ENCODE measurements at places on chromosomes 4 and X.
A peak's percentile ranks its signal among the peaks of the same experiment; 100 is the strongest.

DNA sequence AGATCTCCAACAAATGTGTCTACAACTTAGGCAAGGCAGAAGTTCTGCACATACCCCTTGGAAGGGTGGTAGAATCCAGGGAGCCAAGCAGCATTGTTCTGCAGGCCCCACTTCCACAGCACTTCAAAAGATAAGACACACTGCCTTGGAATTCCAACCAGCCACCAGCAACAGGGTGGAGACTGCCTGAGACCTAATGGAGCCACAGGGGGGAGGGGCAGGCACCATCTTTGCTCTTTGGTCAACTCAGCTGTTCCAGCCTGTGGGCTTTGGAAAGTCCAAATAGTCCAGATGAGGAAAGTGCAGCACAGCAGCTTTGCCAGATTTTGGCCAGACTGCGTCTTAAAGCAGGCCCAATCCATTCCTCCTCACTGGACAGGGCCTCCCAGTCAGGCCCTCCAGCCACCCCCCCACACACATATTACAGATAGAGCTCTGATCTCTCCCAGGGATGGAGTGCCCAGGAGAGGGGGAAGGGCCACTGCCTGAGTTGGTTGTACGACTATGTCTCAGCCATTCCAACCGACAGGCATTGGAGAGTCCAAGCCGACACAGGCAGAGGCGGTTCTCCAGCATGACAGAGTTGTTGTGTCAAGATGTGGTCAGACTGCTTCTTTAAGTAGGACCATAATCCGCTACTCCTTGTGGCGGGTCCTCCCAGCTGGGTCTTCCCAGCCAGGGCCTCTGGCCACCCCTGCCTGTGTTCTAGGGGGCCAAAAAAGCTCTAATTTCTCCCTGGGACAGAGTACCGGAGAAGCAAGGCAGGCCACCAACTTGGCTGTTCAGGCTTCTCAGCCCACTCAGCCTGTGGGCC, 42.5 kb upstream of the ANTXR2 start:
- H3K36me3 ChIP-seq = no peaks in the 10 kb centered on the region
- no peak overlapping the region for H3K27ac ChIP-seq
- no peaks in the 10 kb centered on the region for H3K27me3 ChIP-seq
- no peak overlapping the region for H3K4me3 ChIP-seq

DNA sequence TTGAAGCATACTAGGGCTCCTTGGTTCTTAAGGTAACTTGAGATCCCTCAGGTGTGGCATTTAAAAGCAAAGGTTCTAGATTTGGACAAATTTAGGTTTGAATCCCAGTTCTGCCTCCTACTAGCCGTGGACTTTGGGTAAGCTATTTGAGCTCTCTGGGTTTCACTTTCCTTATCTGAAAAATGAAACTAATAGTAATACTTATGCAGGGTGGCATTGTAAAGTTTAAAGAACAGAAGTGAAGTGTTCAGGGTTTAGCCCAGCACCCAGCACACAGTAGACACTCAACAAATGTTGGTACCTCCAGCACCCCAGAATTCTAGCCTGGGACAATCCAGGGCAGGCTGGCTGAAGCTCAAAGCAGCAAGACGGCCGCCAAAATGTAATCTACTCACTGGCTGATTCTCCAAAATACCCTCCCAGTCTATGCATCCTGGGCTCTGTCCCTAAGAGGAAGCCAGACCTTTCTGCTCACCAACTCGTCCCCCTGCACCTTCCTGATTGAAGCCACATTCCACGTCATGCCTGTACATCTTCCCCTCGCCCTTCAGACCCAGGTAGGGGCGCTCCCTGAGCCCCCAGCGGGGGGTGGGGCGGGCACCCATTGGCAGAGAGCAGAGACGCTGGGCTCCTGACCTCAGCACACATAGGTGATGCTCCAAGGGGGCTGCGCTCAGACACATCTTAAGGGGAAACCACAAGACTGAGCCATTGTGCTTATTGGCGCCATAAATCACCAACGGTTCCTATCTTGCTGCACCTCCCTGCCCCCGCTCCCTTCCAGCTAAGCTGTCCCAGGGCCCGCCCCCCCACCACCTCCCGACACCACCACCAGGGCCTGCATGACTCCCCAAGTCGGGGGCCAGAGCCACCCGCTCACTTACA, 160.6 kb downstream of the BCOR start:
- H3K4me1 ChIP-seq = no peaks in the 10 kb centered on the region
- H3K4me3 ChIP-seq = no peak overlapping the region
- no peaks in the 10 kb centered on the region for H3K27me3 ChIP-seq
- DNase-seq = no peak

DNA sequence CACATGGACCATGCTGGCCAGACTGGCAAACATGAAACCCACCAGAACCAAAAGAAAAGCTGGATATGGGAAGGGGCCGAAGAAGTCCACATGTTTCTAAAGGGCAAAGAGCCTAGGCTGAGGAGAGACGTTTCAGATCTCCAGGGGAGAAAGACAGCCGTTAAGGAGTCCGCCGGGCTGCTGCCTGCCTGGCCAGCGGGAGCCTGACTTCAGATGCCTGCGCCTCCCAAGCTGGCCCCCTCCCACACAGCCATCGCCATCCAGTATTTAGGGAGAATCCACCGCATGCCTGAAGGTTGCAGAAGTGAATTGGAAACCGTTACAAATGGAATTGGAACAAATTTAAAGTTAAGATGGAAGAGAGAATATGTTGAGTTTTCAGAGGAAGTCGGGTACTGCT, 2.9 kb downstream of the TBL1X start:
- no peak overlapping the region for H3K27ac ChIP-seq
- no peaks in the 10 kb centered on the region for H3K27me3 ChIP-seq
- H3K36me3 ChIP-seq = no peaks in the 10 kb centered on the region
- H3K4me3 ChIP-seq = no peak overlapping the region
- H3K4me1 ChIP-seq = peaks cover 35% of the 10 kb centered on the region

- H3K27ac ChIP-seq = no peak overlapping the region
- H3K36me3 ChIP-seq = no peaks in the 10 kb centered on the region
- no peaks in the 10 kb centered on the region for H3K27me3 ChIP-seq
- no peaks in the 10 kb centered on the region for H3K4me1 ChIP-seq
- H3K4me3 ChIP-seq = no peak overlapping the region
- DNase-seq = no peak
Observed at GRCh38 chrX:117002981-117003380, 540.2 kb upstream of the CT83 start.

DNA sequence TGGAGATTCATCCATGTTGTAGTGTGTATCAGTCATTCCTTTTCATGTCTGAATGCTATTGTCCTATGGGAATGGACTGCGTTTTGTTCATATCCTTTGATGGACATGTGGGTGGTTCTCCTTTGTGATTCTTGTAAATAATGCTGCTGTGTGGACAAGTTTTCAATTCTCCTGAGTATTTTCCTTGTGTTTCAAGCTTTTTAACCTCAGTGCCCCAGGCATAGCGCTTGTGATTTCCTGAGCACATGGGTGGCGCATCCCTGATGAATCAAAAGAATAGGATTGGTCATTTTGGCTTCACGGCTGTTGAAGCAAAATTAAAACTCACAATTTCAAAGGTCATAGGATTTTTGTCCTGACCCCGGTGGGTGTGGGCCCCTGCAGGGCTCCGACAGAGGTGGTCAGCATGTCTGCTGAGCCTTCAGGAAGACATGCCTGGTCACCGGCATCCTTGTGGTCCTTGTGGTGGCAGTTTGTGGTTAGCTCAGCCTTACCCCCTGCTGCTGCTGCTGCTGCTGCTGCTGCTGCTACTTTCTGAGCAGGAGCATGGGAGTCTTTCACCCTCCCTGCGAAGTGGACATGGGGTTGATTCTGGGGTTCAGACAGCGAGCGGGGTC, 30.0 kb downstream of the SHROOM2 start:
- no peaks in the 10 kb centered on the region for H3K4me1 ChIP-seq
- H3K36me3 ChIP-seq = no peaks in the 10 kb centered on the region
- no peak for DNase-seq

DNA sequence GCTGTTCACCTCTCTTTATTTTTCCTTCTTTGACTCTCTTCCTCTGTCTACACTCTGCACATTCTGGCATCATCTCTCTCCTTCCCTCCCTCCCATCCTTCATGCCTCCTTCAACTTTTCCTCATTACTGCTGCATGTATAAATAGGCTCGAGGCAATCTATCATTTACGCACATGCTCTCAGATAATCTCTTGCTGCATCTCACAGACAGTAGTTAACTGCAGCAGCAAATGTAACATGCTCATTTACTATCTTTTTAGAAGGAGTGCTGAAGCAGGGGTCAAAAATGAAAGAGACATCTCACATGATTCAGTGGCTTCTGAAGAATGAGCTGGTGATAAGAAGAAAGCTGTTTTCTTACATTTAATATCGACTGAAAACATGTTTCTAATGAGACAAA, 127.7 kb downstream of the RASL11B start:
- H3K4me3 ChIP-seq = no peak overlapping the region
- H3K36me3 ChIP-seq = no peaks in the 10 kb centered on the region
- peaks cover 15% of the 10 kb centered on the region for H3K4me1 ChIP-seq
- no peak for DNase-seq
- no peak overlapping the region for H3K27ac ChIP-seq

GRCh38 chrX:53379747-53380146, 42.7 kb downstream of the SMC1A start:
- H3K4me3 ChIP-seq = no peak overlapping the region
- H3K36me3 ChIP-seq = no peaks in the 10 kb centered on the region
- no peak for DNase-seq
- H3K4me1 ChIP-seq = no peaks in the 10 kb centered on the region
- H3K27ac ChIP-seq = no peak overlapping the region
- no peaks in the 10 kb centered on the region for H3K27me3 ChIP-seq

GRCh38 chr4:24913119-24913485, 260 bp upstream of the CCDC149 start:
- H3K27me3 ChIP-seq = no peaks in the 10 kb centered on the region
- peaks cover 17% of the 10 kb centered on the region for H3K4me1 ChIP-seq
- H3K27ac ChIP-seq = peak overlapping the region; percentile 99
- DNase-seq = no peak

- H3K27me3 ChIP-seq = no peaks in the 10 kb centered on the region
- H3K4me3 ChIP-seq = no peak overlapping the region
- no peak overlapping the region for H3K27ac ChIP-seq
- H3K4me1 ChIP-seq = no peaks in the 10 kb centered on the region
- peaks cover 2% of the 10 kb centered on the region for H3K36me3 ChIP-seq
Observed at GRCh38 chrX:108131471-108131870, 39.9 kb downstream of the ATG4A start.

DNA sequence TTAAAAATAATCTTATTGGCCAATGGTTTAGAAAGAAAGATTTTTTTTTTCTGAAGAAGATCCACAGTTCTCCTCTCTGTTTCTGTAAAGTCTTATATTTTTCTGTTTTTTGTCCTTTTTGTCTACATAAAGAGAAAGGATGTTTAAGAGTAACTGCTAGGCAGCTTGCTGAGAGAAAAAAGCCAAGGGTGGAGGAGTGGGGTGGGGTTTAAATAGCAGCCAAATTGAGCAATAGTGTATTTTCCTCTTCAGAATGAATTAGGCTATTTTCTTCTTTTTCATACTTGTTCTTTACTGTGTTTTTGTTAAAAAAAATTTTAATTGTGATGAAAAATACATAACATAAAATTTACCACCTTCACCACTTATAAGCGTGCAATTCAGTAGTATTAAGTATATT, 224.6 kb downstream of the SOWAHB start:
- no peak for DNase-seq
- peaks cover 12% of the 10 kb centered on the region for H3K4me1 ChIP-seq
- H3K27ac ChIP-seq = no peak overlapping the region
- H3K27me3 ChIP-seq = no peaks in the 10 kb centered on the region
- no peak overlapping the region for H3K4me3 ChIP-seq

- no peaks in the 10 kb centered on the region for H3K36me3 ChIP-seq
- peak overlapping the region; percentile 71 for H3K27ac ChIP-seq
Observed at GRCh38 chr4:932713-933070, 432 bp downstream of the TMEM175 start.

DNA sequence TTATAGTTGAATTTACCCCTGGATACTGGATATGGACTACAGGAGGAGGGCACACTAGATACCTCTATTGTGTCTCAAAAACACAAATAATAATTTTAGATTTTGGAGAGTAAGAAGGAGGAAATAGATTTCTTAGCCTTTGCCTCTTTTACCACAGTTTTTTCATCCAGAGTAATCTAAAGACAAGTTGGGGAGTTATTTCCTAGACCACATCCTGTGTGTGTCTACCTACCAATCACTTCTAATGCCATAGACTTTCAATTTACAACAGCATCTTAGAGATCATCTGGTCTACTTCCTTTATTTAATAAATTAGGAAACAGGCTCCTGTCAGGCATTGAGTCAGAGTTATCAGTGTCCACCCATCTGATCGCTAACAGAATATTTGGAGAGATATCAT, 191.5 kb downstream of the EDA start:
- no peak for DNase-seq
- H3K36me3 ChIP-seq = no peaks in the 10 kb centered on the region

DNA sequence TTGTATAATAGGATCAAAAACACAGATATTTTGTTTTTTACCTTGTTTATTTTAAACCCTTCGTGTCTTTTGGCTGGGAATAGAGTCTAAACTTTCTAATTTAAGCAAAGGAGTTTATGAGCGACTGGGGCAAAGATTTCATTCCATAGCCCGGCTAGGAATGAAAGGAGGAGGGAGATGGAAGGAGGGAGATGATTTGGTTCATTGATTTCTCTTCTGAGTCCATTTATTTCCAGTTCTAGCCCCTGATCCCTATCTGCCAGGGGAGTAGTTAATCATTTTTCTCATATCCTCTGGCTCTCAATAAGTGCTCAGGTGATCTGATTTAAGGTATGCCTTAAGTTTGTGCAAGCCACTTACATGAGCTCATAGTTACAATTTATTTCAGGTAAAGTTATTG, 120.0 kb downstream of the SPRY1 start:
- no peak for DNase-seq
- H3K36me3 ChIP-seq = no peaks in the 10 kb centered on the region

- DNase-seq = no peak
- H3K36me3 ChIP-seq = no peaks in the 10 kb centered on the region
- H3K27me3 ChIP-seq = no peaks in the 10 kb centered on the region
- H3K4me3 ChIP-seq = no peak overlapping the region
Observed at GRCh38 chr4:179843370-179843769, 2399.8 kb upstream of the TENM3 start.

DNA sequence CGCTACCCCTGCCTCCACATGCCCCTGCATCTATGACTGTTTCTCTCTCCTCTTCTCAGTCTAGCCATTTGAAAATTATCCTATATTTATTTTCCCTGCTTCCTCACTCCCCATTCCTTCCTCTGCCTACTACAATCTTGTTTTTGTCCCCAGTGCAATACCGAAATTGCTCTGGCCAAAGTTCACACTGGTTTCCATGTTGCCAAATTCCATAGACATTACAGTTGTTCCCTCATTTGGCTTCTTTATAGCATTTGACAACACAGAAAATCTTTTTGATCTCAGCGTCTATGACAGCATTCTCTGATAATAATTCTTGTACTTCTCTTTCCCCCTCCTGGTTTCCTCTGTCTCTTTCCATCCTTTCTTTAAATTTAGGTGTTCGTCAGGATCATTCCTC, 99.4 kb downstream of the GPR82 start:
- no peak for DNase-seq
- no peak overlapping the region for H3K4me3 ChIP-seq
- no peaks in the 10 kb centered on the region for H3K36me3 ChIP-seq

DNA sequence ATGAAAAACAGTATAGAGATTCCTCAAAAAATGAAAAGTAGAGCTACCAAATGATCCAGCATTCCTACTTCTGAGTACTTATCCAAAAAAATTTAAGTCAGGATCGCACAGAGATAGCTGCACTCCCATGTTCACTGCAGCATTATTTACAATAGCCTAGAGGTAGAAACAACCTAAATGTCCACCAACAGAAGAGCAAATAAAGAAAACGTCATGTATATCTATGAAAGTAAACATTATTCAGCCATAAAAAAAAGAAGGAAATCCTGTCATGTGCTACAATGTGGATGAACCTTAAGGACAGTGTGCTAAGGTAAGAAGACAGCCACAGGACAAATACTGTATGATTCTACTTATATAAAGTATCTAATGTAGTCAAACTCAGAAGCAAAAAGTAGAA, 12.4 kb downstream of the THOC2 start:
- H3K27me3 ChIP-seq = no peaks in the 10 kb centered on the region
- H3K36me3 ChIP-seq = no peaks in the 10 kb centered on the region
- H3K4me1 ChIP-seq = no peaks in the 10 kb centered on the region
- H3K27ac ChIP-seq = no peak overlapping the region
- H3K4me3 ChIP-seq = no peak overlapping the region
- DNase-seq = no peak

Measured in body of pancreas (tissue), 4 donors.